ENCODE measurements at places on chromosomes 5 and 9.

DNA sequence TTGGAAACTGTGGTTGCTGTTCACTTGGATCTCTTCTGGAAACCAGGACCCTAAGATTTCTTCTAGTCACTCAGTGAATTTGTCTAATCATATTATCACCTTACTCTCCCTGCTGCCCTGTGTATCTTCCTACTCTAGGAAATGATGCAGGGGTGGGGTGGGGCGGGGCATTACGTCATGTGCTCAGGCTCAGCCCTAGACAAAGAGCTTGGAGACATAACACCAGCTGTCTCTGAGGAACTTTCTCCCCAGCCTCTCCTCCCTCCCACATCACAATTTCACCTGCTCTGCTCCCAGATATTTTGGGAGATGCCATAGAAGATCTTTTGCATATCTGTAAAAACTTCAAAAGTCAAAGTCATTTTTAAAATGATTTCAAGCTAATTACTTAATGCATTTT lies 470.4 kb downstream of the ZSWIM6 start:
- no peak for DNase-seq

DNA sequence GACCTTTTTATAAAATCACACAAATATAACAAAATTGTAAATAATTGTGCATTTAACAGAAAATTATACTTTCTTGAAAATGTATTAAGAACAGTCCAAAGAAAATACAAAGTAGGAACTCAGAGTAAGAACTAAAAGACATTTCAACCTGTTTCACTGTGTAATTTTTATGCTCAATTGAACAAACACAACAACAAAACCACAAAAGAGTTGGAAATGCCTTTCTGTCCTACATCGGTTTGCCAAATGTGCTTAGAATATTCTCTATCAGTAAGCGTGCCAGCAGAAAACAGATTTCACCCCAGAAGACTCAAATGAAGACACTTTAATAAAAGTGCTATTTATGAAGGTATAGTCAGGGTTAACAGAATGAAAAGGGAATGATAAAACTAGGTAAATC lies 592.1 kb downstream of the PRELID2 start:
- DNase-seq: no peak

DNA sequence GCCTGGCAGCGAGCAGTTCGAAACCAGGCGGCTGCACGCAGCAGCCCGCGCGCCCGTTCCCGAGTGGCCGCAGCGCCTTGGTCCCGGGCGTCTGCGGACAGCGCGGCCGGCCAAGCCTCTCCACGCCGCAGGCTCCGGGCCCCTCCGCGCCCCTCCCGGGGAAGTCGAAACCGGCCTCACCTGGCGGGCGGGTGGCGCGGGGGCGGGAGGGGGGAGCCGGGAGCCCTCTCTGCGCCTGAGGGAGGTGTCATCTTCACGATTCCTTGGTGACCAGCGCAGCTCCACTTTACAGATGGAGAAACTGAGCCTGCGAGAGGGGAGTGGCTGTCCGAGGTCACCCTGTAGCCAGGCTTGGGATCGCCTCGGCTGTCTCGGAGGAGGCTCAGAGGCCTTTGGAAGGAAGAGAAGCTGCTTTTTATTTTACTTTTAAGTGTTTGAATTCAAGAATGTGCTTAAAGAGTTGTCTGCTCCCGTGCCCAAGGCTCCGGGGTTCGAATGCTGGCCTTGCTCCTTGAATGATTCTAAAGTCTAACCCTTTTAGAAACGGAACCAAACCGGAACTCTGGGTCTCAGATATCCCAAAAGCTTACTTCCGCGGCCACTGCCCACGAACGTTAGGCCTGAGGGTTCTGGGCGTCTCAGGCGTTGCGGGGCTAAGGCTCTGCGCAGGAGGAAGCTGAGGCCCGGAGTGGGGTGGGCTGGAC lies 662 bp downstream of the SUSD3 start:
- peak; percentile 79 for DNase-seq

DNA sequence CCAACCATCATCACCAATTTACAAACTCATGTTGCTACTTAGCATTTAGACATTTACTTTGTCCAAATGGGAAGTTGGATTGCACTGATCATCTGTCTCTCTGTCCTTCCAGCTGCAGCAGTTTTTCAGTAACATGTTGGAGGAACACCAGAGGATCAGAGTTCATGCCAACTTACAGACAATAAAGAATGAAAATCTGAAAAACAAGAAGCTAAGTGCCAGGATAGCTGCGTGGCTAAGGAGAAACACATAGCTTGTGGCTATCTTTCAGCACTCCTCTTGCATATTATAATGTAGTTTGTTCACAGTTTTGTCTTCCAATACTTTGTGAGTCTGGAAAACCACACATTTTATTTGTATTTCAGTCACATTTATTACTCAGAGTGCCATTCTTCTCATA lies 6.4 kb upstream of the ARL14EPL start:
- no peak for DNase-seq

- no peak for DNase-seq
Observed at GRCh38 chr5:15835514-15835913, 335.5 kb downstream of the FBXL7 start.

DNA sequence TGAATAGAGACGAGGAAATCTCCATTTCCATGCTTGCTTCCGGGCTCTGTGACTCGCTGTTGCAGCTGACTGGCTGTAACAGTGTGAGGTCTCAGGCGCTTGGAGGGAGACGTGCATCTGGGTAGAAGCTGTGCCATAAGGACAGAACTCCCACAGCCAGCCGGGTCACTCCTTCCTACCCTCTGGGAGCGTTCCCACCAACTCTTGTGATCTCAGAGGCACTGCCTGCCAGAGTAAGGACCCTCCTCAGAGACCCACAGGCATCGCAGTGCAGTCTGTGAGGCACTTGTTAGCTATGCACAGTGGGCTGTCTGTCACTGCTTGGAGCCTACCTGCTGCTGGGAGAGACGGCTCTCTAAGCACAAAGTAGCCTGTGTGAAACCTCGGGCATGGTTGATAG lies 203.4 kb upstream of the SEMA6A start:
- no peak for DNase-seq

DNA sequence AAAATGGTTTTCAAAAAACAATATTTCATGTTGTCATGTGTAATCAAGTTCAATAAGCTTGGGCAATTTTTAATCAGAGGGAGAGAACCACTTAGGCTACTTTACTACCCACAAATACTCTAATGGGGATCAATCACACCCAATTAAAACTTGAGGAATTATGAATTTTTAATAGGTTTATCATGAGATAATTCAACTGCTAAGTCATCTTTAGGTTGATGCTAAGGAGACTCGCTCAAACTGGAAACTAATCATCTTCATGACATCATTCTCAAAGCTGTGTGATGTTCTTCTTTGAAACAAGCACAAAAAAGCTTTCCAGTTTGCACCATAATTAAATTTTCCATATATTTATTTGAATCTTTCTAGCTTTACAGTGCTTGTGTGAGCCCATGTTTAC lies 867.5 kb downstream of the MAT2B start:
- DNase-seq: no peak

GRCh38 chr9:97617939-97618416 lies 15.2 kb downstream of the TSTD2 start:
- DNase-seq: no peak

GRCh38 chr5:8094304-8094703 lies 225.4 kb downstream of the MTRR start:
- no peak for DNase-seq

DNA sequence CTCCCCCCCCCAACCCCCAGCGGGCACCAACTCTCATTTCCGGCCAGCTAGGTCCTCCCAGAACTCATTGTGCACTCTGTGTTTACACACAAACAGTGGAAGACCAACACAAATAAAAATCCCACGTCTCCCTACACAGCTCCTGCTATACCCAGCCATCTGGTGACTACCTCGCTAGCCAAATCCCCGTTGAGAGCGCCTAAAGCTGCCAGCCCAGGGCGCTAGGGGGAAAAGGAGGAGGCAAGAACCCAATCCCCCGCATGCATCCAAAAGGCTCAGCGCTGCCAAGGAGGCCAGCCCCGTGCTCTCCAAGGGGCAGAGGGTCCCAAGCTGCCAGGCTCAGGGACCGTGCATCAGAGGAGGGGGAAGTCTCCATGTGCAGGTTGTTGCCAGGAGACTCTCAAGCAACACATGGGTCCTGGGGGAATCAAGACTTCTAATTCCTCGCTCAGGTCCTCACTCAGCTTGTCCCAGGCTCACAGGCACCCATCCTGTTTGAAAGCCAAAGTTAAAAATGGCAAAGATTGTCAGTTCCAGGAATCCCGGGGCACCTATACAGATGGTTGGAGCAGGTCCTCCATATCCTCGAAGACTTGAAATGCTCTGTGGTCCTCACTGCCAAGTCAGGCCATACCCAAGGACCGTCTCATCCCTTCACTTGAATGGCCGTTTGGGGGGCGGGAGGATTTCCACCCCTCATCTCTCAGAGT lies 2.7 kb downstream of the ASTN2 start:
- no peak for DNase-seq

DNA sequence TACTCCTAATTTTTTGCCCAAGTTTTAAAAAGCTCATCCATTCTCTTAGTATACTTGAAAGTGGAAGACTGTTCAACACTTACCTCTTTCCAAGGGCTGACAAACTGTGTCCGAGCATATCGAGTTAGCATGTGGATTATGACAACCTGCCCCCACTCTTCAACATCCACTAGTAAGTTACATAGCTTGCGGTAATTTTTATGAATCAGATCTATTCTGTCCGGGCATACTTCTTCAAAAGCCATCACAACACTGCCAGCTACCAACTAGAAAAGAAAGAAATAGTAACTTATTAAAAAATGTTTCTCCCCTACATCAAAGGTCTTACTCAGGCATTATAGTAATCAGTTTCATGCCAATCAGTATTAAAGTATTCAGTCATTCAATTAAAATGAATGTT lies 78.5 kb downstream of the AP3B1 start:
- no peak for DNase-seq

GRCh38 chr5:173755319-173755718 lies 132.8 kb upstream of the CPEB4 start:
- no peak for DNase-seq

DNA sequence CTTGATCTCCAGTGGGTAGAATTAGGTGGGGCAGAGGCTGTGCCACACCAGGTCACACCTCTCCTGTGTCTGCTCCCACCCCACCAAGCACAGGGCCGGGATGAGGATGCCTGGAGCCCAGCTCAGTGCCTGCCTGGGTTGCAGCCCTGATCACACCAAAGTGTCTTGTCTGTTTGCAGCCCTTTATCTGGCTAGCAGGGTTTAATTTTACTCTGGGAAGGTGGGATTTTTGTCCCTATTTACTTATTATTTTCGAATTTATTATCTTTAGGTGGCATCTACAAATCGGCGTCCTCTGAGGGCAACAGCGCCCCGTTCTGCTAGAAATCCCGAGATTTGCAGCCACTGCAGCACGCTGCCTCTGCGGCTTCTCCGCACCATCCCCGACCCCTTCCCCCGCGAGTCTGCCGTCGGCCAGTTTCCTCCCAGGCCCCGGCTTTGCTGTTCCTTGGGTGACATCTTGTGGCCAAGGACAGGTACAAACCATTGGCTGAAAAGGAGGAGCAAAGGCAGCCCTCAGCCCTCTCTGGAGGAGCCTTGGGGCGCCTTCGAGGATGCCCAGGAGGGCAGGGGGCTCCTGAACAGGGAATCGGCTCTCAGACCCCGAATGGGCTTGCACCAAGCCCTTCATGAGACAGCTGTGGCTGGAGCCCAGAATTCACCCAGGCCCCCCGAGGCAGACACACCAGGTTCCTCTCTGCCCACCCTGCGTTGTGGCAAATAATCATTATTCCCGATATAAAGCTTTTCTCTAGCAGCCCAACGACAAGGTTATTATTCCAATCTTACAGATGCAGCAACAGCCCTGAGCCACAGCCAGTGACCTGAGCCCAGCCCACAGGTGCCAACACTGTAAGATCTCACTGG lies 113.0 kb downstream of the GAPVD1 start:
- no peak for DNase-seq

- DNase-seq: peak; percentile 79
Observed at GRCh38 chr9:91159664-91160121, 202.0 kb downstream of the AUH start.

- DNase-seq: peak; percentile 73
Observed at GRCh38 chr5:122673343-122673742, 101.5 kb upstream of the SNX2 start.

- no peak for DNase-seq
Observed at GRCh38 chr5:138833080-138833479, 42.1 kb downstream of the LRRTM2 start.

DNA sequence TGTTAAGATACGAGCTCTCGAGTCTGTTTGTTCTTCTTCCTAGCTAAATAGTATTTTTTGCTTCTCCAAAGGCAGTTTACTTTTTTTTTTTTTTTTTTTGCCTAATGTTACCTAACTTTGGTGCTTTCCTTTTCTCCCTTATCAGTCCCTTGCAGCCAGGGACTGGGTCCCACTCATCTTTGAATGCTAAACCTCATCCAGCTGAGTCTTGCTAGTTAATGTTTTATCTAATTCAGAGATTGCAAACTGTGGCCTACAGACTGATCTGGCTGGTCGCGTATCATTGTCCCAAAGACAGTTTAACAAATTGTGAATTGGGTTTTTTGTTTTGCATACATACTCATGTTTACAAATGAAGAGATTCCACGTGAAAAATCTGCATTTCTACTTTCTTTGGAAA lies 95.7 kb upstream of the EFNA5 start:
- no peak for DNase-seq

DNA sequence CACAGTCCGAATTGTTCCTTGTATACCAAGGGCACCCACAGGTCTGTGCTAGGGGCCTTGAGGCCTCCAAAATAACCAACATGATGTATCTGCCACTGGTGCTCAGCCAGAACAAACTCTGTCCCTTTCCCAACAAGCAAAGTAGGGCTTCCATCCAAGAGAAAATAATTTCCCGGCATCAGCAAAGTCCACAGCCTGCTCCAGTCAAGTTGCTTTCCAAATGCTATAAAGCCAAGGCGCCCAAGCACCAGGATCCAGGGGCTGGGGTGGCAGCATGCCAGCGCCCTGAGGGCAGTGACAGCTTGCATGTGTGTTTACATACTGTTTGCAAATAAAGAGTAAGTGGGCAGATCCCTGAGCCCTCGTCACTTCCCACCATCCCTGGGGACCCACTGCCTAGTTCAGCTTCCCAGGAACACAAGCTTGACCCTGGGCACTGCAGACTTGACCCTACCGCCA lies 155.9 kb downstream of the ERCC6L2 start:
- DNase-seq: no peak

- no peak for DNase-seq
Observed at GRCh38 chr9:17761984-17762676, 183.3 kb downstream of the SH3GL2 start.

- DNase-seq: no peak
Observed at GRCh38 chr5:61307191-61307590, 24.9 kb upstream of the ZSWIM6 start.

- DNase-seq: no peak
Observed at GRCh38 chr5:14821100-14821845, 50.3 kb downstream of the ANKH start.

DNA sequence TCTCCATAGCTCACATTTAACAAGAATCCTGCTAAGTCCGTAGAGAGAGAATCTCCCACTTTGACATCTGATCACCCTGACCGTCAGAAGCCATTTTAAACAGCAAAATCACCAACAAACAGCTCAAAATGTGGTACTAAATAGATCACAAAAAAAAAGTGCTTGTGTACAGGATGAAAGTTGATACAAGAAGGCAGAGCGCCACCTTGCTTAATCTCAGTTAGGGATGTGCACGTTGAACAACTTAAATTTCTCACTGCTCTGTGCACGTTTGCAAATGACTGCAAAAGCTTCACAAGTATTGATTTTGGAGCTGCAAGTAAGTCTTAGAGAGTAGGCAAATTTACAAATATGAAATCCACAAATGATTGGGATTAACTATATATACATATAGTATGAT lies 63.1 kb upstream of the NREP start:
- DNase-seq: no peak

GRCh38 chr9:14258660-14259239 lies 55.2 kb downstream of the NFIB start:
- no peak for DNase-seq

Measured in Right ventricle myocardium inferior (tissue), 1 donor.